Foreskin fibroblast (primary cell): ENCODE measurements at places on chromosomes 4 and X.

DNA sequence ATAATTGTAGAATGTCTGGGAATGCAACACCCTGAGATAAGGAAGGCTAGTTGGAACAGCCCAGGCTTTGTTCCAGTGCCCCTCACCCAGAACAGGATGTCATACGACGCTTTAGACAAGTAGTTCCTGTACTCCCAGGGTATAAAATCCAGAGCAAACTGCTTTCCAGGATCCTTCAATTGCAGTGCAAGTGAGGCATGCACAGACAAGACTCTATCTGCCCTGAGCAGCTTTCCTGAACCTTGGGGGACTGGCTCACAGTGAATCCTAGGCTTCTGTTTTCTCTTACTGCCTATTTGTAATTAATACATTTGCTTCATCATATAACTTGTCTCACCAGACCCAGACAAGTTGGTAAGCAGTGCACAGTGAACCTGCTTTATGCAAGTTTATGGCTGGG, 48.4 kb upstream of the IL9R start:
- DNase-seq: no peak

GRCh38 chrX:69082055-69082752, 83.0 kb downstream of the PJA1 start:
- DNase-seq: no peak

- no peak for DNase-seq
Observed at GRCh38 chr4:119667802-119668201, 39.2 kb upstream of the PDE5A start.

GRCh38 chr4:112083587-112084347, 61.5 kb upstream of the FAM241A start:
- no peak for DNase-seq

DNA sequence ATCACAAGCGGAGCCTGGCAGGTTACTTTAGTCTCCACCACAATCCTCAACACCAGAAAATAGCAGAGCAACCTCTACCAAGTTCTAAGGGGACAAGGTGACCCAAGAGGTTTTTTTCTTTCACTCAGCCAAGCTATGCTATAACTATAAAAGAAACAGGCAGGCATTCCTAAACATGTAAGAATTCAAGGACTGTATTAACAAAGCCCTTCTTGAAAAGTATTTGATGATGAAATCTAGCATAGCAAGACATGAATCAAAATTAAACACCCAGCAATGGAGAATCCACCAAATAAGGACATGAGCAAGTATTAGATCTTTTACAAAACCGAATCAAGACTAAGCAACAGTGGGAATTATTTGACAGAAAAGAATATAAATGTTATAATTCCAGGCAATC, 25.7 kb upstream of the C1QTNF7 start:
- peak; percentile 68 for DNase-seq

- DNase-seq: no peak
Observed at GRCh38 chr4:169220854-169221411, 49.8 kb downstream of the SH3RF1 start.

GRCh38 chr4:74474345-74475090, 29.6 kb downstream of the AREG start:
- peak; percentile 64 for DNase-seq

- DNase-seq: no peak
Observed at GRCh38 chrX:132775263-132775823, 183.1 kb downstream of the HS6ST2 start.

DNA sequence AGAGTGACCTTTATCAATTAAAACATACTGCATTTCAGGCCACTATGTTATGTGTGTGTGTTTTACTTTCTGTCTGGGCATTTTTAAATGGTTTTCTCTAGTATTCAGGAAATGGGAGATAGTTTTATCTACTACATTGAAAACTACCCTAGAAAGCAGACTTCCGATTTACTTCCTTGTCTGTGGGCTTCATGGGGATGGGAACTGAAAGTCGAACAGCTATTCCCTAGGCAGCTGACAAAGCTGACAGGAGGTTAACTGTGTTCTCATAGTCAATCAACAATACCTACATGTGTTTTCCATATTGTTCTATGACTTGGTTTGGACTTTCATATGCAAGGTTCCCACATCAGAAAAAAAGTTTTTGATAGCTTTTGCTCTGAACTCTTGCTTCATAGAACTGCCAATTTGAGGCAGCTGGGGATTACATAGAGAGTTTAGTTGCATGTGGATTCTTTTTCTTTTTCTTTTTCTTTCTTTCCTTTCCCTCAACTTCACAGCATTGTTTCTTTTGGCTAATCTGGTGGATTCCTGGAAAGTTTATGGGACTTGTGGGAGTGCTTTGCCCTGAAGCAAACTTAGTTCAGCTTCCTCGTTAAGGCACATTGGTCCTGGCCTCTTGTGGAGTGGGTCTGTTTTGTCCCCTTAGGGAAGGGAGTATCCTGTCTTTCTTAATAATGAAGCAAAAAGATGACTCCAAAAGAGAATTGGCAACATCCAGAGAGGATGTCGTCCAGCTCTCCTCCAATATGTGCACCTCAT, 327.1 kb upstream of the GIMD1 start:
- peak; percentile 14 for DNase-seq

DNA sequence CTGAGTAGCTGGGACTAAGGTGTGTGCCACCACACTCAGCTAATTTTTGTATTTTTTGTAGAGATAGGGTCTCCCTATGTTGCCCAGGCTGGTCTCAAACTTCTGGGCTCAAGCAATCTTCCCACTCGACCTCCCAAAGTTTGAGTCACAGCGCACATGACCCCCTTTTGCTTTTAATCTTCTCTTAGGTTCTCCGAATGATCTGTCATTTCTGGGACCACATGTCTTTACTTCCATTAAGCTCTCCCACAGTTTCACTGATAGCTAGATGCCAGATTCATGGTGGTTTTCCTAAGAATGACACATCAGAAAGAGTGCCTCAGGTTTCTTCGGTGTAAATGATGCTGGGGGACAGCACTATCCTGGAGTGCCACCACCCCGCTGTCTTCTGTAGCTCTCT, 17.9 kb downstream of the PRKX start:
- DNase-seq: no peak

- peak; percentile 47 for DNase-seq
Observed at GRCh38 chrX:151982222-151982621, 7.7 kb upstream of the GABRE start.

- peak; percentile 76 for DNase-seq
Observed at GRCh38 chrX:118251271-118251670, 94.6 kb upstream of the WDR44 start.

GRCh38 chr4:53314252-53314651, 51.6 kb downstream of the SCFD2 start:
- DNase-seq: no peak

DNA sequence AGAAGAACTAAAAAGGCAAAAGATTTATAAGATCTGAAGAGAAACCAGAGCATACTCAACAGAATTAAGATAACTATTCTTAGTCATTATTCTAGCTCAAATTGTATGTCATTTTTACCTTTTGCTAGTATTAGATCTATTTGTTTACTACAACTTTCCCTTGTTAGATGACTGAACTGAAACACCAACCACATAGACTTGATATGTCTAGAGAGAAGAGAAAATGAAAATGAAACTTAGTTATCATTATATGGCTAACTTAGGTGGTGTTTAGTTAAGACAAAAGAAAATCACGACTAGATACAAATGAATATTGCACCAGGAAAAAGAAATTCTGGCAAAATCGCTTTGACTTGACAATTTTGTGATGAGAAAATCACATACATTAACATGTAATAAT, 690.8 kb downstream of the PCDH18 start:
- no peak for DNase-seq

DNA sequence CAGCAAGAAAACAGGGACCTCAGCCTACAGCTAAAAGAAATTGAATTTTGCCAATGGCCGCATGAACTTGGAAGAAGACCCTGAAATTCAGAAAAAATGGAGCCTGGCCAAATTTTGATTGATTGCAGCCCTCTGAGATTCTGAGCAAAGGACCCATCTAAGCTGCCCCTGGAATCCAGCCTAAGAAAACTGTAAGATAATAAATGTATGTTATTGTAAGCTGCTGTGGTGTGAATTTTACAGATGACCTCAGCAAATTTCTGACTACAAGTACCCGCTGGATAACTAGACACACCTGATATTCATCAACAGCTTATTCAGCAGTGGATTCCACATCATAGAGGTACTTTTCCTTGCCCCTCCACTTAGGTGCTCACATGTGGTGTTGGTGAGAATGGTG, 119.5 kb upstream of the EPHA5 start:
- no peak for DNase-seq

- DNase-seq: peak; percentile 52
Observed at GRCh38 chr4:127143460-127144195, 489.1 kb upstream of the INTU start.

- no peak for DNase-seq
Observed at GRCh38 chr4:57314636-57315035, 204.5 kb upstream of the IGFBP7 start.

DNA sequence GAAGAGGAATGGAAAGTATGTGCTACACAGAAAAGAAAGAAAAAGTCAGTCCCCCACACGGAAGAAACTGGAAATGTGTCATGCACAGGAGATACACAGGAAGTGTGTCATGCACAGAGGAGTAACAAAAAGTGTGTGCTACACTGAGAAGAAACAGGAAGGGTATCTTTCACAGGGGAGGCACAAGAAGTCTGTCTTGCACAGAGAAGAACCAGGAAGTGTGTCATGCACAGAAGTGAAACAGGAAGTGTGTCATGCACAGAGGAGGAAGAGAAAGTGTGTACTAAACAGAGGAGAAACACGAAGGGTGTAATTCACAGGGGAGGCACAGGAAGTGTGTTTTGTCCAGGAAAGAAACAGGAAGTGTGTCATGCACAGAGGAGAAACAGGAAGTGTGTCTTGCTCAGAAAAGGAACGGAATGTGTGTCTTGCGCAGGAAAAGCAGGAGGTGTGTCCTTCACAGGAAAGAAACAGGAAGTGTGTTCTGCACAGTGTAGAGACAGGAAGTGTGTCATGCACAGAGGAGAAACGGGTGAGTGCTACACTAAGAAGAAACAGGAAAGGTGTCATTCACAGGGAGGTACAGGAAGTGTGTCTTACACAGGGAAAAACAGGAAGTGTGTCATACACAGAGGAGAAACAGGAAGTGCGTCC, 527.2 kb upstream of the PRKX start:
- DNase-seq: no peak

- DNase-seq: no peak
Observed at GRCh38 chrX:151323054-151323453, 74.0 kb upstream of the VMA21 start.

GRCh38 chr4:98673978-98674377, 15.6 kb upstream of the TSPAN5 start:
- no peak for DNase-seq

GRCh38 chr4:152359208-152360044, 176.5 kb downstream of the FBXW7 start:
- DNase-seq: no peak

GRCh38 chr4:165502916-165503907, 124.4 kb downstream of the CPE start:
- no peak for DNase-seq

DNA sequence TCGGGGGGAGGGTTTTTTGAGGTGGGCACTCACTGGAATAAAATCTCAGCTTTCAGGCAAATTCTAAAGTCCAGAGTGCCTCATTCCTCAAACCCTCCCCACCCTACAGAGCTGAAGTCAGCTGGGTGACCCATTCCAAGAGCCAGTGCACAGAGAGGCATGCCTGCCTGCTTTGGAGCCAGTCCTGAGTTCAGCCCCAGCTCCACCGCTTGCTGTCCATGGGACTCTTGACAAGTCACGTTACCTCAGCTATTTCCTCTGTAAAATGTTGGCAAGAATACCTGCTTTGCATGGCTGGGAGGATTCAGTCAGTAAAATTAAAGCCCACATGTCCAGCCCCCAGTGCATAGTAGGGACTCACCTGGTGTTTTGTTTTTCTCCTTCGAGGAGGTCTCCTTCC, 125.9 kb upstream of the PJA1 start:
- DNase-seq: no peak

DNA sequence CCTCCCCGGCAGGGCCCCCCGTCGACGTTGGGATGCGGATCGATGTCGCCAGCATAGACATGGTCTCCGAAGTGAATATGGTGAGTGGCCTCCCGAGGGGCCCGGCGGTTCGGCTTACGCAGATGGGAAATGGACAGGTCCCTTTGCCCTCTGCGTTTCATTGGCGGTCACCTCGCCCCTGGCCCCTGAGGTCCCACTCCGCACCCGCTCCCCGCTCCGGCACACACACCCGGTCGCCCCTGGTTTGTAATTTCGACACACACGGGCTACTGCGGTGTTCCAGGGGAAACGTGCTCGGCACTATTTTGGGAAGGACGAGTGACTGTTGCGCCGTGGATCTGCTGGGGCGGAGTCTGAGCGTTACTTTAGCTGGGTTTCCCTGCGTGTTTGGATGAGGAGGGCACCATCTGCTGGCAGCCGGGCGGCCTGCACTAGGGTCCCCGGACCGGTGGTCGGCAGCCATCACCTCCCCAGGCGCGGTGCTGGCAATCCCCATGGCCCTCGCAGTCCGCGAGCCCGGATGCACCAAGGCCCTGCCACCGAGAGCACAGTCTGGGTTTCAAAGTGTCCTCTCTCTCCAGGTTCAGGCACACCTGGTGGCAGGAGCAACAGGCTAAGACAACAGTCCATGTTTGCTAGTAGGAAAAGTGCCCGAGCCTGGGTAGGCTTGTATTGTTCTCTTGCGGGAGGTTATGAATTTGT, 1.2 kb downstream of the GABRB1 start:
- peak; percentile 73 for DNase-seq

DNA sequence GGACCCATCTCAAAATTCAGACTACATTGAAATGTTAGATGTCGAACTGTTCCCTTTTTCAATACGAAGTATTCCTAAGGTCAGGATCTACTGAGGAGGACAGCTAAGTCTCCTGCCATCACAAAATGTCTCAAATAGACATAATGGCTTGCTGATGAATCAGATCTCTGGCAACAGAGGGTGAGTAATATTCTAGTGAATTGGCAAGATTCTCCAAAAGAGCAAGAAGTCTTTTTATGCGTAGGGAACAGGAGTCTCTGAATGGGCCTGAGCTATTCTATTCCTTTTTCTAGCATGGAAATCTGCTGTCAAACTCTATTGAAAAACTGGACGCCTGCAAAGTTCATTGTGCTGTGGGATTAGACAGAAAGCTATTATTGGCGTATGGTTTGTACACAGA, 145.4 kb downstream of the FNIP2 start:
- DNase-seq: peak; percentile 85

DNA sequence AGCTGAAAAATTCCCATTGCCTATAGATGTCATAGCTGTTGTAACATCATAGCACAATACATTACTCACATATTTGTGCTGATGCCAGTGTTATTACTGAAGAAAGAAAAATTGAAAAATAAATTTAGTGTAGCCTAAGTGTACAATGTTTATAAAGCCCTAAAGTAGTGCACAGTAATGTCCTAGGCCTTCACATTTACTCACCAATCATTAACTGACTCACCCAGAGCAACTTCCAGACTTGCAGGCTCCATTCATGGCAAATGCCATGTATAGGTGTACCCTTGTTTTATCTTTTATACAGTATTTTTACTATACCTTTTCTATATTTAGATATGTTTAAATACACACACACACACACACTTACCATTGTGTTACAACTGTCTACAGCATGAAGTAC, 265.4 kb upstream of the MAGEB18 start:
- DNase-seq: no peak

DNA sequence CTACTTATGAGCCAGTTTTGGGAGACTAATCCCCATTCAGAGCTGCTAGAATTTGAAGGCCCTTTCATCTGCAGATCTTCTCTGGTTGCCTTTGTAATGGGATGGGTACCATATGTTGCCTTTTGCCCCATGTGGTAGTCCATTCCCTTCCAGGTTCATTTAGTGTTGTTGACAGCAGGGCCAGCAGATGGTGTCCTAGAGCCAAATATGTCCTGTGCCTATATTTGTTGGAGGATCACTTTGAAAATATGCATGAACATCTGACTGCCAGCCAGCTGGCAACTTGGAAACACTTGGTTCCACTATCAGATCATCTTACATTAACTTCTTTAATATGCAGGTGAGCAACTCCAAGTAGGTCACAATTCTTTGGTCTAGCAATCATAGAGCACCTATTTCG, 30.4 kb downstream of the CFAP299 start:
- DNase-seq: peak; percentile 88
